HT1080 (cell line): ENCODE measurements at places on chromosomes 4 and X.

GRCh38 chr4:85474818-85475630 is at the start of gene ARHGAP24:
ARHGAP24 (plus strand) TSS chr4:85475150.
- no peak for DNase-seq

GRCh38 chr4:56288663-56289062 is 98.6 kb downstream of the AASDH start:
- DNase-seq, result no peak

DNA sequence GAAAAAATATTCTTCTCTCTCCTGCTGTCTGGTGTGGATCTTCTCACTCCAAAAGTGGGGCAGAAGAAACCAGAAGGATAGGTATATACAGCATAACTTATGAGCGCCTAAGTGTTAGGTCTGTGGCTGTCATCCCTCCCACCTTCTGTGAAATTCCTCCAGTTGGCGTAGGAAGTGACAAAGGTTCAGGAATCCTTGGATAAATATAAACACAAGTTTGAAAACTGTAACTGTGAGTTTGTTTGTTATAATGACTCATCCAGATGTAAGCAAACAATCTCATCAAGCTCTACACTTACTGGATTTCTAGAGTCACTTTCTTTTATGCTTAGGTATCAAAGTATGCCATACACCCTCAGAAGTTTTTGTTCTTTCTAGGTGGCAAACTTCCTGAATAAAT is 405.2 kb downstream of the FAT4 start:
- no peak for DNase-seq

DNA sequence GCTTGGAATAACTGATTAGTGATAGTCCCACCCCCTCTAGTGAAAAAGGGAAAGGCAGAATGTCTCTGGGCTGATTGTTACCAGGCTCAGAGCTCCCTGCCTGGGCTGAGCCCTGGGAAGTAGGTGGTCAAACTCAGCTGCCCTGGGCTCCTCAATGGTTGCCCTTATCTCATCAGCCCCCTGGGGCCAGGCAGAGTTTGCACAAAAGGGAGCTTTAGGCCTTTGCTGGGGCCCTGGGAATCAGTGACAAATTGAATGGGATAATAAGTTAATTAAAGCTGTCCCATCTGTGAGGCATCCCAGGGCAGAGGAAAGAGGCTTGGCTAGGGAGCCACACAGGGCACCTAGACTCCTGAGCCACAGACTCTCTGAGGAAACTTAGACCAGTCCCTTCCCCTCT is 89.0 kb downstream of the EFNB1 start:
- DNase-seq, result no peak

- DNase-seq, result no peak
Measured at GRCh38 chrX:155035688-155036087, 9.0 kb downstream of the FUNDC2 start.

GRCh38 chr4:6944301-6945051 is 34.9 kb downstream of the TBC1D14 start:
- no peak for DNase-seq

GRCh38 chrX:68644861-68645260 is 2.6 kb upstream of the STARD8 start:
- DNase-seq, result no peak

- no peak for DNase-seq
Measured at GRCh38 chr4:55756208-55756607, 63.4 kb upstream of the EXOC1L start.

DNA sequence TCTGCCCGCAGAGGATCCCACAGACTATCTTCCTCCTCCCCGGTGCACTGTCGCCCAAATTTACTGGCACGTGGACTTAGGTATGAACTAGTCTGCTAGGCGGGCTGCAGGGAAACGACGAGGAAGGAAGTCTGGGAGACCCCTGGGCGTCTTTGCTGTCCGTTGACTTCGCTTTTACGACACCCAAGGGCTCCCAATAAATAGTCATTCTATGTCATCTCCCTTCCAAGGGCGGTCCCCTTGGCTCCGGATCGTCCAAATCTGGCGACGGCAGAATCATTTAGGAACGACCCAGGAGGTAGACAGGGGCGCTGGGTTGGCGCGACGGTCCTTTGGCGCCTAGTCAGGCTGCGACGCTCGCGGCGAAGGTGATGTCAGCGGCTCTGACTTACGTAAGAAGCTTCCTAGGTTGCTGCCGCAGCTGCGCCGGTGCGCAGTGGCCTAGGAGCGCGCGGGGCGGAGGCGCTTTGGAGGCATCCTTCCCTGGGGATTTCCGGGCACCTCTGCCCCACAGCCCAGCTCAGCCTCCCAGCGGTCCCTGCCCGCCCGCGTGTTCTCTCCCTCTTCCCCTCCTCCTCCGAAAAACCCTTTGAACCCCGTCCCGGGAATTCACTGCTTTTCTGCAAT is 2.2 kb downstream of the NHS start:
- DNase-seq, result peak; percentile 75

DNA sequence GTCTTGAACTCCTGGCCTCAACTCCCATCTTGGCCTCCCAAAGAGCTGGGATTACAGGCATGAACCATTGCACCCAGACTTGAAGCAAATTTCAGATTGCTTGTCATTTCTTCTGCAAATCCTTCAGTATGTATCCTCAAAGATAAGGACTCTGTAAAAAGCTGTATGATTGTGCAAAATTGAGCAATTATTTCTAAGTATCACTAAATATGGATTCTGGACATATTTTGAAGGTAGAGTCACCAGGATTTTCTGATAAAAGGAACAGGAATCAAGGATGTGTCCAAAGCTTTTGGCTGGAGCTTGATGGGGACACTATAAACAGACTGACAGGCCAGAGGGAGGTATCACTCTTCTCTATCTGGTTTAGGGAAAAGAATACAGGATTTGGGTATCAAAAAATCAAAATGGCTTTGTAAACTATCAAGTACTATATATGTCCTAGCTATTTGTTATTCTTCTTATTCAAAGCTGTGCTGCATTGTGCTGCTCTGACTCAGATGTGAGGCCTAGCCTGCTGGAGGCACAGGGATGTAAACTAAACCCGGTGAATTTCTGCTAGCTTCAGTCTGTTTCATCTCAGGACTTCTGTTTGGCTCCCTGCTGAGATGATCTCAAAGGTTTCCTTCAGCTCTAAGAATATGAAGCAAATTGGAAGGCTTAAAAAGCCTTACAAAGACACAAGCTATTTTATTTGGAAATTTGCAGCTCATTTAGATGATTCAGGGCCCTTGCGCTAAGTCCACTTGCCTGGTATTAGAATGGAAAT is 8.3 kb downstream of the RPS4X start:
- DNase-seq, result peak; percentile 28

- DNase-seq, result no peak
Measured at GRCh38 chr4:153545822-153546221, 79.7 kb downstream of the TMEM131L start.

DNA sequence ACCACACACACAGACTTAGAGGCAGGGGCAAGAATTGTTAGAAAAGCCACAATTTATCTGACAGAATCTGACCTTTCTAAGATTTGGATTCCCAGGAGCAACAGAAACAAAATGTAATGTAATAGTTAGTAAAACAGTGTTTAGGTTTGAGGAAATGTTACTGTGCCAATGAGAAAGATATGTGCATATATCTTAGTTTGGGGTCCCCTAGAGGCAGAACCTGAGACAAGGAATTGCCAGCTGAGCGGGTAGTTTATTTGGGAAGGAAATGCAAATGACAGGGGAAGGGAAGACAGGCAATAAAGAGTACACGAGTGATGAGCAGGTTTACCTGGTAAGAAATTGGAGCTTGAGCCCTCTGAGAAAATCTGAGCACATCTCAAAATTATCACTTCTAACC is 31.3 kb upstream of the DDX53 start:
- no peak for DNase-seq

DNA sequence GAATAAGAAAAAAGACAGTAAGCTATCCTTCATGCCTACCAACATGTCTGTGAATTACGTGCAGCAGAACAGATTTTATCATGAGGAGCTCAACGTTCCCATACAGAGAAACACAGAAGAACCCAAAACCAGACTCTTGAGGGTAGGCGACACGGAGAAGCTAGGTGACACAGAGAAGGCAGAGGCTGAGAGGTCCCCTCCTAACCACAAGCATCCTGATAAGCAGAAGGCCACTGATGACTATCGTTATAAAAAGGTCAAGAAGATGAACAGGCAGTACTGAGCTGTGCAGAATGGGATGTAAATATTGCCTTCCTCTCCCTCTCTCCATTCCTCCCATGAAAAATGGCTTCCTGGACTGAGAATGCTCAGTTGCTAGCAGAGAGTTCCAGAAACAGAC is 350.2 kb upstream of the BOD1L1 start:
- no peak for DNase-seq

DNA sequence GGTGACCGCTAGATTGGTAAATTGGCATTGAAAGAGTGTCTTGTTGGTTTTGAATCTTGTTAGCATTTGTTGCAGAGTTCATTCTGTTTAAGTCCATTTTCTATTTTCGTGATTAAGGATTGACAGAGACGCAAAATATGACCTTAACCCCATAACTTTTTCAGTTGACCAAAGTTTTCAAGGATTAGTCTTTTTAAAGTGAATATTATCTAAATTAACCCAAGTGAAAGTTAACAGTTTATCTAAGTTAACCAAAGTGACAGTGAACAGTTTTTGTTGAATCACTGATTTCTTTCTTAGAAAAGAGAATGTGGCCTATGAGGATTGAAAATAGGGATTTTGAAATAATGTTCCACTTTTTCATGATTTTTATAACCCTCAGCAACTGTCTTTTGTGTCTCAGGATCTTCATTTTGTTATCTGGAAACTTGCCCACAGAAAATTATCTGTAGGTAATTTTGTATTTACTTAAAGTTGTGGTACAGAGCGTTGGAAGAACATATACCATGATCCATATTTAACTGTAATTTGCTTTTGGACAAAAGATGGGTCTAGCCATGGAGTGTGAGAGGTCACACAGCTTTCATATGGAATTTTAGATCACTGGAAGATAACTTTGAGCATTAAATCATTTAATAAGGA is 3.3 kb downstream of the CPEB2 start:
- no peak for DNase-seq

DNA sequence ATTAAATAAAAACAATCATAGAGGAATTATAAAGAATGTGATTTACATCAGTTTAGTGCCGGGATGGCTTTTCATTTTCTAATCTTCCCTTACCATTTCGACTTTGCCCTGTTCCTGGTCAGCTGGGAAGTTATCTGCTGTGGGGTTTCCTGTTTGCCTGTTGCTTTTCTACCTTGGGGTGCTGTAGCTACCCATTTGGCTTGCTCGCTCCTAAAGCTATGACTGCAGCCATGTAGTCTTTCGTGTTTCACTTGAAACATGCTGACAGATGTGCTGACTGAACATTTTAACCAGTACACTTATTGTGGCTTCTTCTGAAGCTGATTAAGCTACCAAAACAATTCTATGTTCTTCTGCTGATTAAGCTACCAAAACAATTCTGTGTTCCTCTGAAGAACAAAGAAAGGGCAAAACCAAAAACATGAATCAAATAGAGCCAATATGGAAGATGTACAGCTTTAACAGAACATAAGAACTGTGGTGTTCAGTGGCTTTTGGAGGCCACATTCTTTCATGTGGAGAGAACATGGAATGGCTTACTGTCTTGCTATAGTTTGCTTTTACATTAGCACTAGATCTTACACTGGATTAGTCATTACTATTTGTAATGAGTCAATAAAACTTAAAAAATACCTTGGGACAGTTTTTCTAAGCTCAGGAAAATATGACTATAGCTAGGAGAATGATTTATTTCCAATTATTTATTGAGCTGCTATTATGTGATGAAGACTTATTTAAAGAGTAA is 440.4 kb downstream of the SPRY1 start:
- DNase-seq, result no peak

GRCh38 chrX:87299563-87300160 is 217.9 kb upstream of the KLHL4 start:
- no peak for DNase-seq

DNA sequence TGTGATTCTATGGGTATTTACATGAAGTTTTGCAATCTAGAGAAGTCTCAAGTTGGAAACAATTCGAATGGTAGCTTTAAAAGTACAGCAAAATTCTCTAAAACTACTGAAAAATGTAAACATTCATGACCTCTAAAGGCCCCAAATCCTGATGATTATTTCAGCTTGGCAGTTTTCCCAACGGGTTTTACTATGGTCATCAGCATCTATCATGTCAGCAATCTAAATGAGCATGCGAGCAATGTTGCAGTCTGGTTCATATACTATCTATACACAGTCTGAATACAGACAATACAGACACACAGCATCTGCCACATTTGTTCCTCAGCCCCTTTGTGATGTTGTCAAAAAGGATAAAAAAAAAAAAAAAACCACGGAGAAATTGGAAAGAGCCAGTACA is 790.3 kb upstream of the HTR2C start:
- no peak for DNase-seq

DNA sequence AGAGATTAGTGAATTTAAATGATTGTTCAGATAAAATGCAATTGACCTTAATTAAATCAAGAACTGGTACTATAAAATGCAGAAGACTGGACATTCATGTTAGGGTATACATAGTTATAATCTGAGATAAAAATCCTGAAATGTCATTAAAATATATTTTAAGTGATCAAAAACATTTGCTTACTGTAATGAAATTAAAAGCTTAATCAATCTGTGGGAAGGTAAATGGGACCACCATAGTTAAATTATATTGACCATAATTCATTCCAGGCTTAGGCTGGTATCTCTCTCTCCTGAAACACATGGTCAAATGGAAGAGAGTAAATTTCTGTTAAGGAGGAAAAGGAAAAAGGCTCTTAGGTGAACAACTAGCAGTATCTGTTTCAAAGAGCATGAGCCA is 474.4 kb downstream of the C4orf33 start:
- DNase-seq, result no peak

DNA sequence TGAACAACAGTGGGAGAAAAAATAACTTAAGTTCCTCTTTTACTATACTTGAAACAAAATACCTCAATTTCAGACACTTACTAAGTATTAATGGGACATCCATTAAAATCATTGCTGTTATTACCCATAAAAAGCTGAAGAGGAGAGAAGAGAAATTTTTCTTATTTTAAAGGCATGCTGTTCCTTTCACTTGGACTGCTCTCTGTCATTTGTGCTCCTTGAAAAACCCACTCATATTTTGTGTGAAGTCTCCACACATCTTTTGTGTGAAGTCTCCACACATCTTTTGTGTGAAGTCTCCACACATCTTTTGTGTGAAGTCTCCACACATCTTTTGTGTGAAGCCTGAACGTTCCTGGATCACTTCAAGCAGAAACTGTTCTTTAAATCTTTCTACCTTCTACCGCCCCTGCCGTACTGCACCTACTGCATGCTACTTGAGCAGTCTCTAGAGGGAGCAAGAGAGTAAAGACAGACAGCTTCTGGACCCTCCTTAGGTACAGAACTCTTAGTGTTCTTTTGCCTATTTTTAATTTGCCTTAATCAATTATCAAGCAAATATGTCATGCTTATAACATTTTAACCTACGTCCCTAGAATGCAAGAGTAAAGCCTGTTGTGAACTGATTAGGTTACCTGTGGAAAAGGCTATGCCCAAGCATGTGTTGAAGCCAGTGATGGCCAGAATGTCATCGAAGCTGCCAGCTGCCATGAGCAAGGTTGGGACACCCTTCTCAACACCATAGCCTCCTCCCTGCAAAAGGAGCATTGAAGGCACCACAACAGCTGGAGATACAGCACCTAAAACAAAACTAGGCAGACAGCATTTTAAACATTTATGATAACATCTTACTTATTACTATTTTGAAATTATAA is 27.1 kb upstream of the SLC9B1 start:
- peak; percentile 26 for DNase-seq
